ENCODE measurements at places on chromosomes 2 and 18.

DNA sequence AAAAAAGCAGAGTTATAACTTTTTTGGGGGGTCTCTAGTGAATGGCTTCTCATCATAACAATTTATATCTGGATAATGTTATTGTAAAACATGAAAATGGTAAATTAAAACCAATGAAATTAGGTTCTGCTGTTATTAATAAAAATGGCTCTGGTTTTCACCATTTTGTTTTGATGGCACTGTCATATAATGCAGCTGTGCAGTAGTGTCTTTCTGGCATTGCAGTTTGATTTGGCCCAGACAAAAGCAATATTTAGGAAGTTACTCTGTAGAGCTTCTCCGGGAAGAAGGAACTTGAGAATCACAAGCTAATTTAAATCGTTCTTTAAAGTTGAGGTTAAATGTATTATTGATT lies 15.1 kb upstream of the NT5C1B start:
- no peak for DNase-seq

GRCh38 chr2:38683766-38684165 lies 17.9 kb downstream of the GALM start:
- DNase-seq = no peak

GRCh38 chr2:10487081-10487740 lies 39.1 kb upstream of the ODC1 start:
- DNase-seq = no peak

- no peak for DNase-seq
Observed at GRCh38 chr2:240124651-240125030, 11.5 kb downstream of the COPS9 start.

Measured in T-helper 2 cell (primary cell).